ENCODE measurements at places on chromosomes 6 and 20.

GRCh38 chr6:15366879-15367278 lies 121.0 kb downstream of the JARID2 start:
- DNase-seq = no peak

- no peak for DNase-seq
Measured at GRCh38 chr6:159766906-159767305, 5.1 kb downstream of the ACAT2 start.

DNA sequence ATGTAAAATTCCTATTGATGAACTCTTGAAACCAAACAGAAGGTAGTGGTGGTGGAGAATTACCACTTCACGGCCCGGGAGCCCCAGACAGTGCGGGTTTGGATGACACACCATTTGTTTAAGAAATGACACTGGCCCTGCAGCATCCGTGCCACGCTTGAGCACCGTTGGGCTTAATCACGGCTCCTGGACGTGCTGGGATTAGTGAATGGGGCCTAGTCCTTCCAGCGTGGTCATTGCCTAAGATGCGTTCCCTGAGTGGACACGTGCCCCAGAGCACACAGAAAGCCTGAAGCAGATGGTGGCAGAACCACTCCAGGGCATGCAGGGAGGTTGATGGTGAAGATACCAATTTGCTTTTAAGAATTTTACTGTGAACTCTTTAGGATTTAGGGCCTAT lies 14.5 kb downstream of the STX16 start:
- no peak for DNase-seq

DNA sequence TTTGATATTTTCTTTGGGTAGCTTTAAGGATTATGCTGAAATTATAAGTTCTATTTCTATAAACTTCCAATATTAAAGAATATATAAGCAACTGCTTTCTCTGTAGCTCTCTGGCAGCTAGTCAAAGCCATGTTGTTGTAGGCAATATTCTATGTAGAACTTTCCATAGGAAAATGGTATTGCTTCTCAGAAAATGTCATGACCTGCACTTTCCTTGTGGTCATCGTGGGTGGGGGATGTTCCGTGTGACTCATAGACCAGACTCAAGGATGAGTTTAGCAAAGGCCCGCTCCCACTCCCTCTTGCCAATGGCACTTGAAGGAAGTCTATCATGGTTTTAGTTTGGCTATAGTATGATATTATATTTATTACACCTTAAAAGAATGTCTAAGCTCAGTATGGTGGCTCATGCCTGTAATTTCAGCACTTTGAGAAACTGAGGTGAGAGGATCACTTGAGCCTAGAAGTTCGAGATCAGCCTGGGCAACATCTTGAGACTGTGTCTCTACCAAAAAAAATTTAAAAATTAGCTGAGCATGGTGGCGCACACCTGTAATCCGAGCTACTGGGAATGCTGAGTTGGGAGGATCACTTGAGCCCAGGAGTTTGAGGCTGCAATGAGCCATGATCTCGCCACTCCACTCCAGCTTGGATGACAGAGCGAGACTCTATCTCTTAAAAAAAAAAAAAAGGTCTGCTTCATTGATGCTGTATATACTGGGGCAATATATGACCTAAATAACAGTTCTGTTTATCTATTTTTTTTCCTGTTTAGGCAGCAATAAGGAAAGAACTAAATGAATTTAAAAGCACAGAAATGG lies 36.6 kb upstream of the LTV1 start:
- DNase-seq = peak; percentile 60

GRCh38 chr6:116797585-116797984 lies 31.3 kb downstream of the GPRC6A start:
- DNase-seq = no peak

DNA sequence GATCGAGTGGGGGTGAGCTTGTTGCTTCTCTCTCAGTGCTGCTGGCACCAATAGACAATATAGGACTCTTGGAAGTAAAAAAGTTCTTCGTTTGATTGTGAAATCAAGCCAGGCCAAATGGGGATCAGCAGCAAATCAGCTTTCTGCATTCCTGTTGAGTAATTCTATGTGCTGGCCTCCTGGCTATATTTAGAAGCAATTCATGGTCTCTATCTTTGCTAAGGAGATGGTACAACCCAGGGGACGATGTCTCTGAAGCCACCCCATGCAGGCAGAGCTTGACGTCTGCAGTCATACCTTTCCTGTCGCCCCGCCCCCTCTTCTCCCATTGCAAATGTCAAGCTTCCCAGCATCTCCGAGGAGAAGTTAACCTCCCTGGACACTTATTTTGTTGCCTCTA lies 199.1 kb downstream of the SCP2D1 start:
- no peak for DNase-seq

DNA sequence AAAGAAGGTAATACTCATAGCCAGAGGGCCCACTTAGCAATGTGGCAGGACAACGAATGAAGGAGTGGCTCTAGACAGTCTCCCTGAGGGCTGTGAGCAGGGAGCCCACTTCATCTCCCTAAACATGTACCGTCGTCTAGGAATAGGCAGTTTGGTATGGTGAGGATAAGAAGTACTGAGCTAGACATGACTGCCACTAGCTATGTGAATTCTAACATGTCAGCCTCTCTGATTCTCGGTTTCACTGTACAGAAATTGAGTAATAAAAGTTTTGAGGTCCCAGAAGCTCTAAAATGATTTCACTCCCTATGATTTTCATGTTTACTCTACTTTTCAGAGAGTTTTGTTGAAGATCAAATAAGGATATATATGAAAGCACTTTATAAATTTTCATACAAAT lies 107.1 kb downstream of the AHI1 start:
- no peak for DNase-seq

GRCh38 chr20:37346236-37346534 lies 245 bp downstream of the SRC start:
- no peak for DNase-seq

DNA sequence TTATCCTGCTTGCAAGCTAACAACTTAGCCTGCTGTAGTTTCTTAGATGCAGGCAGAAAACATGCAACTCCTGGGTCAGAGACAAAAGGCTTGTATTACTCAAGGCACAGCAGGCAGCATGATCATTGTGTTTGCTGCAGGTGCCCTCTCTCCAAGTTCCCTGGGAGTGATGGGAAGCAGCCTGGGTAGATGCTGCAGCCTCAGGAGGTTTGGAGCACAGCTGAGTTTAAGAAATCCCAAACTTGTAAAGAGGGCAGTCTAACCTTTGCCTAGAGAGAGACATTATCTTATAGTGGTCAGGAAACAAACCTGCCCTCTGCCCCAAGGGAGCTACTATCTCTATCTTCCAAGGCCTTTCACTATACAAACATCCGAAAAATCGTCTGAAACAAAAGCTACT lies 61.1 kb downstream of the PFDN4 start:
- no peak for DNase-seq

Measured in dermis blood vessel endothelial cell (primary cell).